ENCODE measurements at places on chromosomes 1 and 21.

DNA sequence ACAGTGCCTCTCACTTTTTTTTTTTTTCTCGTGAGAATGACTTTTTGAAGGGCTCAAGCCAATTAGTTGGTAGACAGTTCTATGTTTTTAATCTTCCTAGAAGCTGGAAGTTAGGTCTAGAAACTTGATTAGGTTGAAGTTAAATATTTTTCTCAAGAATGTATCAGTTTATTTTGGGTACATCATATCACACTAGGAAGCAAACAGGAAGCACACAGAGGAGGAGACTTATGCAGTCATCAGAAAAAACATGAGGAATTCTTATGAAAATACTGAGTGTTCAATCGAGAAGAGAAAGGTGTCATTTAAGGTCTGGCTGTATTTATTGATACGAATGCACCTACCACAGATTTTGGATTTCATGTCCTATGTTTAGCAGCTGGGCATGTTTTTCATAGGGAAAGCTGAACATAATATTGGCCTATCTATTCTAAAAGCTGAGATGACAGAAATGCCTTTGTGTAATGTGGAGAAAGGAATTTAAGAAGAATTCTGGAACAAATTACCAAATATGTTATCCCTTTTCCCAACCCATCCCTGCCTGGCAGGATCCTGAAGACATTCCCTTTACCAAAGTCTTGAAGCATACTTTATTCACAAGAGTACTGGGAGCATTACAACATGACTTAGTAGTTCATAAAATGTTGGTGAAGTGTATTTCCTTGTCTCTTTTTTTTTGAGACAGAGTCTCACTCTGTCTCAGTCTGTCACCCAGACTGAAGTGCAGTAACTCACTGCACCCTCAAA is 17.5 kb upstream of the ZFP69B start:
- DNase-seq = no peak

DNA sequence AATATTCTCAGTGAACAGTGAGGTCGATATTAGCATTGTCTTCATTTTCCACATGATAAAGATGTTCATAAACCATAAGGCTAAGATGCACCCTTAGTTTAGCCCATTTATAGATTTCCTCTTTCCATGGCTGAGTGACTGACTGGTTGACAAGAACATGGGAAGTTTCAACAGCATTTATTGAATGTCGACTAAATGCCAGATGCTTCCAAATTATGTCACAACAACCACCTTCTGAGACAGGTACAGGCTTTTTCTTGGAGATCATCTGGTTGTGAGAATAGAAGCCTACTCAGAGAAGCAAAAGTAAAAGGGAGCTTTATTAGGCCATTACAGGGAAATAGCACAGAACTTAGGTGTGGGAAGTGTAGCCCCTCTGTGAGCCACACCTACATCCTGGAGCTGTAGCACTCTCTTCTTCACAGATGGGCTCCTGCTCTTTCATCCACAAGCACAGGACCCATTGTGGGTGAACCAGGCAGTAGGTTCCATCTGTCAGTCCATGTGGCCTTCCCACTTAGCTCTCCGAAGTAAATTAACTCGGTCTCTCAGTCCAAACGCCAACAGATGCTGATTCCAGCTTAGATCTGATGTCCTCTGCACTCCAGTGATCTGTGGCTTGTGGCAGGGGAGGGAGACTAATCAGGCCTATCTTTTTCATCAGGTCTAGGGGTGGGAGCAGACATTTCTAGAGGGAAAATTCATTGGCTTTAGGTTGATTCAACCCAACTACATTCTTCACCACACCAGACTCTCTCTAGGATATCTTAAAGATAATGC is 14.3 kb downstream of the ATP2B4 start:
- DNase-seq = no peak

GRCh38 chr1:236257216-236257615 is 24.5 kb downstream of the ERO1B start:
- DNase-seq = no peak

- DNase-seq = no peak
These were observed 14.7 kb upstream of the HYI start for GRCh38 chr1:43468414-43468813.

- no peak for DNase-seq
These were observed 10.3 kb upstream of the PLD5 start for GRCh38 chr1:242534753-242535152.

- no peak for DNase-seq
These were observed 70.1 kb upstream of the EDEM3 start for GRCh38 chr1:184824691-184825323.

- no peak for DNase-seq
These were observed 25.3 kb upstream of the ABCA4 start for GRCh38 chr1:94146273-94146672.

DNA sequence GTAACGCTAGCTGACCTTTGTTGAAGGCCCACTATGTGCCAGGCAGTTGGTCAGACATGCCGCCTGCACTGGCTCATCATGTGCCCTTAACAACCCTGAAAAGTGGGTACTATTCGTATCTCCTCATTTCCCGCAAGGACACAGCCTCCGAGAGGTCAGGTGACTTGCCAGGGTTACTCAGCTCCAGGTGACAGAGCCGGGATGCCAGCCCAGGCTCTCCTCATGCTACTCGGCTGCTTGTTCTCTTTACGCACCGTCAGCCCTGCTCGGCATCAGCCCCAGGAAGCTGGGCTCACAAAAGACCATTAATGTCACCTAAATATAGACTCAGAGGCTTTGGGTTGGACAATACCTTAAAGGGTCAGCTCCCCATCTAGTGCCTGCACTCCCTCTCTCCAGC is 29.0 kb downstream of the GRHL3 start:
- DNase-seq = no peak

GRCh38 chr1:175317779-175318178 is 125.2 kb upstream of the KIAA0040 start:
- no peak for DNase-seq

DNA sequence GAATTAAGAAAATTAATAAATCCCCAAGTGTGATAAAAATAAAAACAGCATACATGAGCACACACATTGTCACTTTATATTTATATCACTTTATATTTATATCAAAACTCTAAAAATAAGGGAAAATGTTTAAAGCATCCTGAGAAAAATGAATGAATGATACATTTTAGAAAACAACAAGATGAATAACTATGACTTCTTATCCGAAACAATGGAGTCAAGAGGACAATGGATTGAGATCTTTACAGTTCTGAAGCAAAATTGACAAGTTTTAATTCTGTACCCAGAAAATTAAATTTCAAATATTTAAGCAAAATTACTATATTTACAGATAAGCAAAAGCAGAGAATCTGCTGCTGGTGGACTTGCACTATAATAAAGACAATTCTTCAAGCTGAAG is 512.6 kb downstream of the MRPL39 start:
- DNase-seq = no peak

DNA sequence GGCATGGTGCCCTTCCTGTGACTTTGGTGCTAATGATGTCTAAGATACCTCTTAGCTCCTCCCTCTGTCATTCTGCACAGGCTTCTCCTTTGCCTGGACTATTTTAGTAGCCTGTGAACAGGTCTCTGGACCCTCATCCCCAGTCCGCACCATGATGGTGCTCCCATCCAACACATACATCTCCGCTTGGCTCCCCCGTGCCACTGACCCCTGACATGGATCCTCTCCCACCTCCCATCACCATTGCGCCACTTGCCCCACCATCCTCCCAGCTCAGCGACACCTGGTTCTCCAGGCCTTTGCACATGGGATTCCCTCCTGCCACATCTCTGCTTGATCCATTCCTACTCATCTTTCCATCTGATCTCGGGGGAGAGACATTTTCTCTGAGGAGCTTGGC is 33.9 kb downstream of the RUNX3 start:
- DNase-seq = no peak

- no peak for DNase-seq
These were observed 55.3 kb downstream of the NME7 start for GRCh38 chr1:169312084-169312954.

DNA sequence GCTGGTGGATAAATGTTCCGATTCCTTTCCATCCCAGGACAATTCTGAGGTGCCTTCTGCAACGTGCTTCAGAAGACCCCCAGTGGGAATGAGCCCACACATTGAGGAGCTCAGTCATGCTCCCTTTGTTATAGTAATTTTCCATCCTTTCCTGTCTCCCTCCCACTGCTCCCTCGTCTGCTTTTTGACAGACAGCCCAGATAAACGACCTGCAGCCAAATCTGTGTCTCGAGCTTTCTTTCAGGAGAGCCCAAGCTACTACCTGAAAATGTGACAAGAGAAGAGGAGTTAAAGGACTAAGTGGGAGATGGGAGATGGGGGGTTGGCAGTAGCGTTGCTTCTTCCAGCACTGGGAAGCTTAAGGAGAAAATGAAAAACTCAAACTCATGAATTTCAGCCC is 65.9 kb upstream of the LRRN2 start:
- DNase-seq = no peak

DNA sequence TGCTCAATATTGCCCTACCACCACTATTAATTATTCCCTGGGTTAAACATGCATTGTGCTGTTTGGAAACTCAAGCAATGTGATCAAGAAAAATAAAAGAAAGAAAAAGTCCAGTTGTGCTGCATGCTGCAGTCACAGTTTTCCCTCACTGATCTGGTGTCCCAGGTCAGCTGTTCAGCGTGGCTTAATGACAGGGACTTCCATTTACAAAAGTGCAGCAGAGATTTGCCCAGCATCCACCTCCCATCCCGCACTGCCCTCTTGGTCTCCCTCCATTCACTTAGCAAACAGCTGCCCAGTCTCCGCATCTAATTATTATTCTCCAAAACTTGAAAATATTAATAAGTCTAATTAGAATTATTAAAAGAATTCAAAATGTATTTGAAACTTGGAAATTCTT is 2.0 kb upstream of the OR2T4 start:
- DNase-seq = no peak

- peak; percentile 83 for DNase-seq
These were observed 63.4 kb upstream of the L1TD1 start for GRCh38 chr1:62131093-62131725.

DNA sequence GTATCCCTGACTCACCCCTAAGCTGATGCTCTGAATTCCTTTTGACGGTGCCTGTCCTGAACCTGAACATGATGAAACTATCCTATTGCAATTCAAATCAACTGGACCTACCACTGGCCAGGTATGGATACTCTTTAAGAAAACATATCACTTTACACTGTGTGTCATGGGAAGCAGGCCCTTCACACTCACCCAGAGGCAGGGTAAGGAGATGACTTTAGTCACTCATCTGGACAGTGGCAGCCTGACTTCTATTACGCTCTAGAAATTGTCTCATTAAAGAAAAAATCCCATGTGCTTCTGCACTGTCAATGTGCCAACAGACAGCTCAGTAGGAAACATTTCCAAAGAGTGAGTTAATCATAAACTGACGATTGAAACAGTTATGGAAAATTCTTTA is 94.3 kb downstream of the VAV3 start:
- DNase-seq = no peak

- DNase-seq = no peak
These were observed 374.9 kb downstream of the DSCAM start for GRCh38 chr21:40472013-40472412.

DNA sequence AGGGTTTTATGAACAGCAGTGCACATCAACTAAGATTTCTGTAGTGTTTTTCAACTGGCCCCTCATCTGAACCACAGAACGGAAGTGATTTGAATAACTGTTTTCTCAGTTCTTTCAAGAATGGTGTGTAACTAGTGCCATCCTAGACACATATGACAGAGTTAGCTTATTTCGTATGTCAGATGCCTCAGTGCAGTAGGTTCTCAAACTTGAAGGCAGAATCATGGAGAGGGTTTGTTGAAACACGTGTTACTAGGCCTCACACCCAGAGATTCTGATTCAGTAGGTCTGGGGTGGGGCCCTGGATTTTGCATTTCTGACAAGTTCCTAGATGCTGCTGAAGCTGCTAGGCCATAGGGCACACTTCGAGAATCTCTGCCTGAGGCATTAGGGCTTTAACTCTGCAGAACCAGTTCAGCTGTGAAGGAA is 49.0 kb downstream of the SCCPDH start:
- DNase-seq = no peak

- peak; percentile 67 for DNase-seq
These were observed 179.4 kb downstream of the PRDM16 start for GRCh38 chr1:3248155-3249141.

DNA sequence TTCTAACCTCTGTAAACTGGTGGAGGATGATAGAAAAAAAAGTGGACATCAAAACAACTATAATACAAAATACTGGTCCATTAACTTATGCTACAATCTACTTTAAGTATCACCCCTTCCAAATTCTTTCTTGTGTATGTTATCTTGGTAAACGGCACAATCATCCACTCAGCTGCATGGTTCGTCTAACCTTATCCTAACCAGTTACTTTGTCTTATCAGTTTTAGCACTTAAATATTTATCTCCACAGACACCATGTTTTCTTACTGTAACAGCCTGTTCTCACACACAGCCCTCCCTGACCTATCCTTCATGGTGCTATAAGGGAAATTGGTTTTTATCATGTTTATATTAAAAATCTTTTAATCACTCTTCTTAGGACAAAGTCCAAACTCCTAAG is 157.2 kb downstream of the PTGER3 start:
- DNase-seq = no peak

- no peak for DNase-seq
These were observed 506 bp downstream of the MYOM3 start for GRCh38 chr1:24111262-24111995.

- DNase-seq = no peak
These were observed 382.3 kb downstream of the SIPA1L2 start for GRCh38 chr1:232247669-232248068.

- peak; percentile 67 for DNase-seq
These were observed 6.7 kb upstream of the EPHA8 start for GRCh38 chr1:22556391-22557104.

DNA sequence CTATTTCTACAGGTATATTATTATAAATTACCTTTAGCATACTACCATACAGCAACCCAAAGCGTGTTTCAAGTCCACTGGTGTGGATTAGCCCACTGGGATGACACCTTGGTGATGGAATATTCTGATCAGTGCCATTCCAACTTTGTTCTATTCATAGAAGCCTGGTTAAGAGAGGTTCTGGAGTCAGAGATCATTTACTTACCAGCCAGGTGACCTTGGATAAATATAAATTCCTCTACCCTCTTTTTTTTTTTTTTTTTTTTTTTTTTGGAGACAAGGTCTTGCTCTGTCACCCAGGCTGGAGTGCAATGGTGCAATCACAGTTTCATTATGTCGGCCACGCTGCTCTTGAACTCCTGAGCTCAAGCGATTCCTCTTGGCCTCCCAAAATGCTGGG is at the start of gene SPATA45:
TSS of gene SPATA45 (minus strand) at position 101 of the 400 bp plus-strand sequence. CDS start 11,500 bp downstream, outside the sequence.
- no peak for DNase-seq

DNA sequence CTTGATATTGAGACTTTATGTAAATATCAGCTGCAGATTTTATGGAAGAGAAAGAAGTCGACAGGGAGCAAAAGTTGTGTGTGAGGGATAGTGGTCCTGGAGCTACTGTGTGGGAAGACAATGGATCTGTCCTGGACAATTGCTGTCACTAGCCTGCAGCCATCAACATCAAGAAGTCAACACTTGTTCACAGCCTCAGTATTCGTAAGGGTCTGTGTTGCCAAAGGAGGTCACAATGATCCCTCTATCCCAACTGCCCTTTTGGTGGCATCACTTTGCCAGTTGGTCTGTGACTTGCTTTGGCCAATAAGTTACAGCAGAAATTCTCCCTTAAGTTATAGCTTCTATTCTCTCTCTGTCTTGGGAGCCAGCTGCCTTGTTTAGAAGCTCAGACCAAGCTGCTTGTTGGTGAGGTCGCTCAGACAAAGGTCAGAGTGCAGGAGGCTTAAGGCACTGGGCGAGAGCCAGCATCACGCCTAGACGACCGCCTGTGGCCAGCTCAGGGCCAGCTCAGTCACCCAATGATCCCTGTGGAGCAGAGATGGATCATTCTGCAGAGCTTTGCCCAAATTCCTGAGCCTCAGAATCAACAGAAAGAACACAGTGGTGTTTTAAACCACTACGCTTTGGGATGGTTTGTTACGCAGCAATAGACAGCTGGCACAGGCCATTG is 134.9 kb downstream of the RHOU start:
- no peak for DNase-seq
